ENCODE measurements at places on chromosomes 5 and 9. TPM values are rescaled to one million over a fixed set of nuclear protein-coding genes. Genes with fewer than 3 reads are reported as not detected.

KCNMB1 gene
- polyA plus RNA-seq: 1.6 TPM

C6 gene
- 2.4 TPM for polyA plus RNA-seq

FGFR4 gene
- 12.5 TPM for polyA plus RNA-seq

PDE6A gene
- polyA plus RNA-seq: 1.5 TPM

CDKN2B gene
- 1.4 TPM for polyA plus RNA-seq

FREM1 gene
- 6.3 TPM for polyA plus RNA-seq

SLC46A2 gene
- 0.09 TPM for polyA plus RNA-seq

GABRP gene
- polyA plus RNA-seq: not detected

PFN3 gene
- polyA plus RNA-seq: not detected

NTNG2 gene
- 0.37 TPM for polyA plus RNA-seq

ARSI gene
- 0.13 TPM for polyA plus RNA-seq

ZDHHC11 gene
- 4.3 TPM for polyA plus RNA-seq

CDX1 gene
- polyA plus RNA-seq: 0.17 TPM

DOLK gene
- polyA plus RNA-seq: 25.3 TPM

CCDC171 gene
- 4.1 TPM for polyA plus RNA-seq

PAEP gene
- not detected for polyA plus RNA-seq

SPINK1 gene
- 4.3 TPM for polyA plus RNA-seq

ACSL6 gene
- polyA plus RNA-seq: 2.5 TPM

PCDHGB6 gene
- polyA plus RNA-seq: 1.5 TPM

PLAC8L1 gene
- polyA plus RNA-seq: 0.37 TPM

SCGB3A1 gene
- 1.8 TPM for polyA plus RNA-seq

ZNF879 gene
- polyA plus RNA-seq: 3.8 TPM

PTGS1 gene
- polyA plus RNA-seq: 1.3 TPM

CD74 gene
- polyA plus RNA-seq: 838 TPM

OLFM1 gene
- 34.4 TPM for polyA plus RNA-seq

C5orf52 gene
- not detected for polyA plus RNA-seq

AQP7 gene
- polyA plus RNA-seq: 32.5 TPM

BRIX1 gene
- polyA plus RNA-seq: 14.9 TPM

SHROOM1 gene
- 6.7 TPM for polyA plus RNA-seq

PLAA gene
- polyA plus RNA-seq: 13.6 TPM

XPA gene
- 8.9 TPM for polyA plus RNA-seq

ATP10B gene
- 0.08 TPM for polyA plus RNA-seq

DND1 gene
- 3.1 TPM for polyA plus RNA-seq

ARL14EPL gene
- 0.10 TPM for polyA plus RNA-seq

LCN15 gene
- not detected for polyA plus RNA-seq

NKD2 gene
- 0.92 TPM for polyA plus RNA-seq

TJP2 gene
- 26.4 TPM for polyA plus RNA-seq

TXNDC8 gene
- polyA plus RNA-seq: not detected

GPX8 gene
- 7.2 TPM for polyA plus RNA-seq

LMNB1 gene
- 0.97 TPM for polyA plus RNA-seq

All from adrenal gland (tissue), 19 donors.